Adrenal gland (tissue), 19 donors: ENCODE measurements at places on chromosomes 2 and 18. TPM values are rescaled to one million over a fixed set of nuclear protein-coding genes. Genes with fewer than 3 reads are reported as not detected.
A peak's percentile ranks its signal among the peaks of the same experiment; 100 is the strongest.

DNA sequence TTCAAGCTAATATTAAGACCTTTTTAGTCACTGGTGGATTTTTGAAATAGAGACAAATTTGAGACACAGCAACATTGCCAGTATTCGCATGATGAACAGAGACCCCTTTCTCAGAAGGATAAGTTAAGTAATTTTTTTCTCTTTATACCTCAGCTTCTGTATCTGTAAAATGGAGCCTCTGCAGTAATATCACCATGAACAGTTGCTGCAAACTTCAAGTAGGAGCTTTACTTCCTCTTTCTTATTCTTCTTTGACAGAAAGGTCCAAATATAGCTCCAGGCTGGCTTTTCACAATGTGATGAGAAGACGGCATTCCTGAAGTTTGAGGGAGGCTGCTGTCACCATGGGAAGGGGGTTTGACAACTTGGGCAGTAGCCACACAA lies 158.7 kb downstream of the TDRD15 start:
- no peak overlapping the region for H3K4me3 ChIP-seq
- DNase-seq, result no peak
- H3K36me3 ChIP-seq, result no peaks in the 10 kb centered on the region
- H3K27me3 ChIP-seq, result no peaks in the 10 kb centered on the region
- H3K27ac ChIP-seq, result no peak overlapping the region
- no peaks in the 10 kb centered on the region for H3K4me1 ChIP-seq

- DNase-seq, result no peak
- H3K27me3 ChIP-seq, result no peaks in the 10 kb centered on the region
- no peaks in the 10 kb centered on the region for H3K36me3 ChIP-seq
- H3K4me3 ChIP-seq, result no peak overlapping the region
- H3K27ac ChIP-seq, result no peak overlapping the region
Observed at GRCh38 chr2:104408266-104408665, 445.6 kb upstream of the POU3F3 start.

GRCh38 chr2:10039658-10040410 lies 3.5 kb upstream of the KLF11 start:
- DNase-seq, result peak; percentile 80
- H3K27ac ChIP-seq, result peak overlapping the region; percentile 94
- peaks cover 63% of the 10 kb centered on the region for H3K4me1 ChIP-seq
- H3K4me3 ChIP-seq, result no peak overlapping the region
- no peaks in the 10 kb centered on the region for H3K36me3 ChIP-seq
- no peaks in the 10 kb centered on the region for H3K27me3 ChIP-seq

Gene RTP5
- total RNA-seq, result not detected

GRCh38 chr2:197134206-197134605 lies 176.4 kb downstream of the ANKRD44 start:
- no peak overlapping the region for H3K27ac ChIP-seq
- no peaks in the 10 kb centered on the region for H3K36me3 ChIP-seq
- peaks cover 46% of the 10 kb centered on the region for H3K4me1 ChIP-seq
- no peak for DNase-seq
- H3K4me3 ChIP-seq, result no peak overlapping the region

DNA sequence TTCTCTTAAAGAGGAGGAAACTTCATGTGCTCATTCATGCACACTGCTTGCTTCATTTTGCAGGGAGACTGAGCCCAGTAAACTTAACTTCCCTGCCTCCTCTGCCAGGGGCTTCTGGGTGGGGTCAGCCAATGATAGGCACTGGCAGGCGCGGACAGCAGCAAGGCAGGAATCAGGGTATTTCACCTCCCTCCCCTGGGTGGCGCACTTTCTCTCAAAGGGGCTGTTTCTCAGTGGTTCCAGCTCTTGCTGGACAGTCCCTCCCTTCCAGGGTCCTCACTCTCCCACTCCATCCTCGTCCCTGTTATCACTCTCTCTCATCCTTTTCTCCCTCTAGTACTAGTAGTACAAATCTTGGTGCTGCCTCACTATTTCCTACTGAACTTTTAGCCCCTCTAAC lies 320.5 kb upstream of the ZNF521 start:
- H3K36me3 ChIP-seq, result no peaks in the 10 kb centered on the region
- H3K27ac ChIP-seq, result no peak overlapping the region
- no peak overlapping the region for H3K4me3 ChIP-seq
- no peaks in the 10 kb centered on the region for H3K27me3 ChIP-seq
- DNase-seq, result no peak

DNA sequence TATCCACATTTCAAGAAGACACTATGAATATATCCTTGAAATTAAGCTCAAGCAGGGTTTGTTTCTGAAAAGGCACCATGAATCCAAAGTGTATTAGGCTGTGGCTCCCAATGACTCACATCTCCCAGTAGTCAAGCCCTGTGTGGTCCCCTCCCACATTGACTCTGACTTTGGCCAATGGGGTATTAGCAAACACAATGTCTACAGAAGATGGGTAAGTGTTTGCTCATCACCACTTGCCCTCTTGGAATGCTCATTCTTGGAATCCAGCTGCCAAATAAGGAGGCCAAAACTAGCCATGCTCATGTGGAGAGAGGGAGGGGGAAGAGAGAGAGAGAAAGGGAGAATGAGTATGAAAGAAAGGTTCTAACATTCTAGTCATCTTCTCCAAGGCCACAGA lies 490.0 kb downstream of the TXNL1 start:
- no peaks in the 10 kb centered on the region for H3K27me3 ChIP-seq
- DNase-seq, result no peak
- H3K36me3 ChIP-seq, result no peaks in the 10 kb centered on the region
- H3K4me1 ChIP-seq, result no peaks in the 10 kb centered on the region

DNA sequence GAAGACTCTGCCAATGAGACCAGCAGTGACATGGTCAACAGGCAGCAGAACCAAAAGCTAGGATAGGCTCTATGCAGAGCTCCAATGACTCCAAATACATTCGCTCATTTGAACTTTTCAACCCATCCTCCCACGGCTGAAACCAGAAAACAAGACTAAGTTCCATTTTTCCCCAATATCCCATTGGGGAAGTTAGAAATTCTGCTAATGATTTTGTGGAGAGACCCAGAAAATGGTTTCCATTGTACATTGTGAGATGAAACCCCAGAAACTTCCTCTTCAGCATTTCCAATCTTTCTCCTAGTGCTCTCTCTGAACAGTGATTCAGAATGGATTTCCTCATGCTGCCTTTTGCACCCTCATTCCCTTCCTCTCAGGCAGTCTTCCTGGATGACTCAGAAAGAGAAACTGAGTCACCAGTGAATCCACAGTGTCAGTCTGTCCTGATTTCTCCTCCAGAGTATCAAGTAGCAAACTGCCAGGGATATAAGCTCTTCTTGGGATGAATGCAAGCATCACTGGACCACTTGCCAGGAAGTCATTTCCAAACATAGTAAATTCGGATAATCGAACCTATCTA lies 467.7 kb upstream of the ID2 start:
- H3K36me3 ChIP-seq, result no peaks in the 10 kb centered on the region
- H3K27me3 ChIP-seq, result no peaks in the 10 kb centered on the region
- no peak overlapping the region for H3K27ac ChIP-seq
- no peak for DNase-seq
- peaks cover 5% of the 10 kb centered on the region for H3K4me1 ChIP-seq
- no peak overlapping the region for H3K4me3 ChIP-seq

- DNase-seq, result no peak
- H3K4me1 ChIP-seq, result peaks cover 33% of the 10 kb centered on the region
- H3K4me3 ChIP-seq, result no peak overlapping the region
- H3K27ac ChIP-seq, result peak overlapping the region; percentile 27
Observed at GRCh38 chr2:196268025-196268424, 96.6 kb upstream of the STK17B start.

- DNase-seq, result no peak
- no peak overlapping the region for H3K4me3 ChIP-seq
- H3K27me3 ChIP-seq, result no peaks in the 10 kb centered on the region
- no peaks in the 10 kb centered on the region for H3K4me1 ChIP-seq
- no peak overlapping the region for H3K27ac ChIP-seq
Observed at GRCh38 chr18:26630596-26630995, 82.2 kb upstream of the KCTD1 start.

DNA sequence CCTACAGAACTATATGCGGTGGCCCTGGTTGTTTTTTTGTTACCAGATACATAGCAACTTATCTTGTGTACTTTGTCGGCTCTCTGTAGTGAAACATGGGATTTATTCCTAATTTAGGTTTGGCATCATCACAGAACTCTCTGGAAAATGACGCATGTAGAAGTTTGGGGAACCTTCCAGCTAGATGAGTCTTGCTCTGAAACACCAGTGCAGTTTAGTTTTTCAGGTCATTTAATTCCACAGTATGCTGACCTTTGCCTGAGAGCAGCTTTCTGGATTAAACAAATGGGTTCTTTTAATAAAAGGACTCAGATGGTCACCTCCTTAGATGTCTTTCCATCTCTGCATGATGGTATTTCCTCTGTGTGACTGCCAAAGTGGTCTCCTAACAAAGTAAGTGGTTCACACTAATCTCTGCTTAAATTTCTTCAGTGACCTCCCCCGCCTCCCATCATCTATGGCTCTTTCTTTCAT lies 39.9 kb downstream of the MYO3B start:
- DNase-seq, result no peak
- H3K4me1 ChIP-seq, result no peaks in the 10 kb centered on the region

Gene TAF4B
- total RNA-seq, result 15.7 TPM

Gene LAMA3
- total RNA-seq, result 2.8 TPM

GRCh38 chr2:213259266-213259665 lies 25.0 kb upstream of the SPAG16 start:
- H3K36me3 ChIP-seq, result no peaks in the 10 kb centered on the region
- no peak overlapping the region for H3K27ac ChIP-seq
- no peaks in the 10 kb centered on the region for H3K27me3 ChIP-seq
- DNase-seq, result no peak
- no peaks in the 10 kb centered on the region for H3K4me1 ChIP-seq
- no peak overlapping the region for H3K4me3 ChIP-seq

Gene LTBP1
- 47.2 TPM for total RNA-seq

DNA sequence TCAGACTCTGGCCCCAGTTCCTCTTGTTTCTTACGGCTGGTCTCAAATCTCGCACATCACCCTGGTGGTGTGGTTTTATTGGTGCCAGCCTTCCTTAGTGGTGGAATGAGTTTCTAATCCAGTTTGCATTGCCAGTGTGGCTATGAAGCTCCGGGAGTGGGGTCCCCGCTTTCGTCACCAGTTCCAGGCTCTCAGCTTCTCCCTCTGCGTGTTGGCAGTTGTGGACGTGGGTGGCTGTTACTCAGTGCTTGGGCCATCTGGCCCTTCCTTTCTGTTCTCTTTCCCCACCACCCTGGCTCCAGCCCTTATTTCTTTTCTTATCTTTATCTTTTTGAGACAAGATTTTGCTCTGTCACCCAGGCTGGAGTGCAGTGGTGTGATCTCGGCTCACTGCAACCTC lies 30.1 kb downstream of the EFR3B start:
- H3K36me3 ChIP-seq, result no peaks in the 10 kb centered on the region
- no peaks in the 10 kb centered on the region for H3K27me3 ChIP-seq
- no peaks in the 10 kb centered on the region for H3K4me1 ChIP-seq
- H3K27ac ChIP-seq, result no peak overlapping the region

DNA sequence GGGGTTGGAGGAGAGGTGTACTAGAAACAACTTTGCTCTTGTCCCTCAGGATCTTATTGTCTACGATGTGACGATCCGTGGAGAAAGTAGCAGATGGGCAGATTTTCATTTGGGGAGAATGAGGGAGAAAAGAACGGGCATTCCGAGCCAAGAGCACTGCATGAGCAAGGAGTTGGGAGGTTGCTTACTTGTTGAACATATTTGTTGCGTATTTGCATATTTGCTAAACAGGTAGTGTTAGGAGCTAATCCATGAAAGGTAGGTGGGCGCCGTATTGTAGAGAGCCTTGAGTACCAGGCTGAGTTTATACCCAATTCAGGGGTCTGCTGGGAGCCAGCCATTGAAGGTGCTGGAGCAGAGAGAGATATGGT lies 490 bp downstream of the BCS1L start:
- no peak overlapping the region for H3K27ac ChIP-seq
- peak overlapping the region; percentile 89 for H3K4me3 ChIP-seq
- DNase-seq, result no peak
- no peaks in the 10 kb centered on the region for H3K36me3 ChIP-seq
- H3K4me1 ChIP-seq, result no peaks in the 10 kb centered on the region

DNA sequence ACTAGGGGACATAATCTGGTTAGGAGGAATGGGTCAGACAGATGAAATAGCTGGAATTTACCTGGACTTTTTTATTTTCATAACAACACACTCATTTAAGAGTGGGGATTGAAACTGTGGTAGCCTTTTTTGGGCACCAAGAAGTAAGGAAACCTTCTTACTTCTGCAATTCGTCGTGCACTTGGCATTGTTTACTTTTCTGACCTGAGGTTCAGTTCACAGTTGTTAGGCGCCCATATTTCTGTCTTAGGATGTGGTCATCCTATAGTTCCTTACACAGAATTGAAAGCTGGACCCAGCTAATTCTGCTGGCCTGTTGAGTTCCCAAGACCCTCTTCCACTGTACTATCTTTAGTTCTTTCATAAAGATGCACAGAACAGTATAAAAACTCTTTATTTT lies 72.9 kb downstream of the TMX3 start:
- no peaks in the 10 kb centered on the region for H3K4me1 ChIP-seq
- no peaks in the 10 kb centered on the region for H3K36me3 ChIP-seq
- no peak for DNase-seq

DNA sequence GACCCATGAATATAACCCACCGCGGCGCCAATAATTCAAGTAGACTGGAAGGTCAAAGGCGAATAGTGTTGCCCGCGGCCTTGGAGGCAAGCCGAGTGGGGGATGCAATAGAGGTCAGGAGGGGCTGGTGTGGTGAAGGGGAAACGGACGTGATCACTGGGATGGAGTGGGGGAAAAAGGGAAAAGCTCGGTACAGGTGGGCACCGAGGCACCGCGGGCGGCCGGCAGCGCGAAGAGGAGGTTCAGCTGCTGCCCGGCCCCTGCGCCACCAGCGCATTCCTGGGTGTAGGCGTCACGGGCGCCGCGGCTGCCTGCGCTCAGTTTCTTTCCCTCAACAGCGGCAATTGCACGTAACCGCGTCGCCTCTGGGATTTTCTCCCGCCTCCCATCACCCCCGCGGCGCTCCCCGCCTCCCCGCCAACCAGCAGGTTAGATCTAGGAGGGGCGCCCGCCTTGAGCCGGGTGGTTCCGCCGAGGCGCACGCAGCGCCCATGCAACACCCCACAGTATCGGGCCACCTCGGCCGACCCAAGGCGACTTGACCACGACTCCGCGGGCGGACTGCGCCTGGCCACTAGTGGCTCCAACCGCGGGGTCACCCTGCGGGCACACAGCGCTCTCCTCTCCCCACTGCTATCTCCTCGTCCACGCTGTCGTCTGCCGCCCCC lies 1.5 kb downstream of the RND3 start:
- no peaks in the 10 kb centered on the region for H3K27me3 ChIP-seq
- no peaks in the 10 kb centered on the region for H3K36me3 ChIP-seq
- peaks cover 24% of the 10 kb centered on the region for H3K4me1 ChIP-seq
- H3K4me3 ChIP-seq, result peak overlapping the region; percentile 76
- H3K27ac ChIP-seq, result peak overlapping the region; percentile 95
- peak; percentile 73 for DNase-seq

Gene NYAP2
- total RNA-seq, result not detected

DNA sequence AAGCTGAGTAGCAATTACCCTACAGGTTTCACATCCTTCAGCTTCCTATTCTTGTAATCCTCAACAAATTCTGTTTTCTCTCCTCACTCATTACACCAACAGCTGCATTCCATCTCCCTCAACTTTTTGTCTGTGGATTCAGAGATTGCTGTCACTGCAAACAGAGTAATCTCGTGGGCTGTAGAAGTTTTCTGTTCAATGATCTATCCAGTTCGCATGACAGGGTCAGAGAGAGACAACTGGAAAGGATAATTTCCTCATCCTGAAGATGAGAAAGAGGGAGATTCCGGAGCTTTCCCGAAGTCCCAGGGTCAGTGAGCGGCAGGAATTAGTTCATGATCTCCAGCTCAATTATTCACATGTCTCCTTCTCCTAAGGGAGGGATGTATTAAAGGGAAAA lies 75.7 kb downstream of the MYO5B start:
- no peaks in the 10 kb centered on the region for H3K36me3 ChIP-seq
- H3K4me1 ChIP-seq, result no peaks in the 10 kb centered on the region
- DNase-seq, result no peak
- no peak overlapping the region for H3K4me3 ChIP-seq

Gene PARD6G
- 3.7 TPM for total RNA-seq
